T-helper 1 cell treated with Interleukin-12 subunit alpha and Interleukin-12 subunit beta and Interleukin-4 antibody, amounts not matched to agents 30 ng/mL and 1 ng/mL, for 36 hours (primary cell): ENCODE measurements at places on chromosomes 11 and 22. TPM values are rescaled to one million over a fixed set of nuclear protein-coding genes. Genes with fewer than 3 reads are reported as not detected.

UBQLN3 gene
- 0.20 TPM in 1 of 2 replicates, not detected in the other for total RNA-seq

TMPRSS4 gene
- total RNA-seq: 0.07 TPM in 1 of 2 replicates, not detected in the other

TPP1 gene
- 94.4 and 95.9 TPM in 2 replicates for total RNA-seq

ADM2 gene
- total RNA-seq: 4.5 and 6.2 TPM in 2 replicates
